ENCODE measurements at places on chromosomes 12 and 14.

GRCh38 chr12:115468087-115468510, 784.1 kb upstream of the TBX3 start:
- DNase-seq: no peak

GRCh38 chr12:25502596-25502995, 50.5 kb downstream of the LMNTD1 start:
- DNase-seq: no peak

GRCh38 chr14:102055181-102055901, 31.5 kb downstream of the HSP90AA1 start:
- DNase-seq: no peak

- DNase-seq: no peak
Observed at GRCh38 chr12:104136577-104136976, 1.4 kb downstream of the NFYB start.

- no peak for DNase-seq
Observed at GRCh38 chr14:34344318-34344717, 117.7 kb downstream of the SPTSSA start.

DNA sequence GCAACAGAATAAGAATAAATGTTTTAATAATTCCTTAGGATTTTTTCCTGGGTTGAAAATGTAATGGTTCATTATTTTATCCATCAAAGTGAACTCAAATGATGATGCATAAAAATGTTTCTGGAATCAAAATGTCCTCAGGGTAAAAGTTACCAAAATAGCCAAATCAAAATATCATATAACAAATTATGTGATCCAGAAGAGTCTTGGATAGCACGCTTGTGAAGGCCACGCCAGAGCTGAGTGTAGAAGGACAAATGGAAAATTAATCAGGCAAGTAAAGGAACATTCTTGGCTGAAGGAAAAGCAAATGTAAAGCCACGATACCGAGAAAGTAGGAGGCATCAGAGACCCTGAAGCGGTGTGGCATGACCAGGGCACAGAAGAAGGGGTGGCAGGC, 169.2 kb downstream of the CAPZA3 start:
- no peak for DNase-seq

DNA sequence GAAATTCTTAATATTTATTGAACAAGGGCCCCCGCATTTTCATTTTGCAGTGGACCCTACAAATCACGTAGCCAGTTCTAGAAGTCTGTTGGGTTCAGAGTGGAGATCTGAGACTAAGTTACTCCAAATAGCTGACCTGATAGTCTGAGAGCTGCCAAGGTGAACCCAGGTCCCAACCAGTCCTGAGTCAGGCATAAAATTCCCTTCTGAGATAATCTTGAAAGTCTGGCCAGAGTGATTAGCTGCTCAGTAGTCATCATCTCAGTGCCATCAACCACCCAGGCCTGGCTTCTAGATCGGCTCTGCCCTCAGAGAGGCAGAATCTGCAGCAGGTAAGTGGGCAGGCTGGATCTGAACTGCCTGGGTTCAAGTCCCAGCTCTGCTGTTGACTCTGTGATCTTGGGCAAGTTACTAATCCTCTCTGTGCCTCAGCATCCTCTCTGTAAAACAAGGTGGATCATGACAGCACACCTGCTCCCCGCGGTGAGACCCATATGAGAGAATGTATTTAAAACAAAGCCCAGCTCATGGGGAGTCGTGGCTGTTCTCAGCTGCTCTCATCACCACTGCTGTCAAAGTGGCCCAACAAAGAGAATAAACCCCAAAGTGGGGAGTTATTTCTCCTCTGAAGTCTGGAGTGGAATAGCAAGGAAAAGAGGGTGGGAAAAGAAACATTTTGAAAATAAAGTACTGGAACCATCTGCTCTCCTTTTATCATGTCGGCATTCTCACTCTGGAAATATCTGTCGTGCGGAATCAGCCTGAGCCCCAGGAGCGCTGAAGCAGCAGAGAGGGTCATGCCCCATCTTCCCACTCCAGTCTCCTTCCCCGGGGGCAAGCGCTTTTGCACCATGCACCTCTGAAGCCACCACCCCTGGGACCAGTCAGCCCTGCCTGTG, 193.3 kb downstream of the DPF3 start:
- DNase-seq: no peak

DNA sequence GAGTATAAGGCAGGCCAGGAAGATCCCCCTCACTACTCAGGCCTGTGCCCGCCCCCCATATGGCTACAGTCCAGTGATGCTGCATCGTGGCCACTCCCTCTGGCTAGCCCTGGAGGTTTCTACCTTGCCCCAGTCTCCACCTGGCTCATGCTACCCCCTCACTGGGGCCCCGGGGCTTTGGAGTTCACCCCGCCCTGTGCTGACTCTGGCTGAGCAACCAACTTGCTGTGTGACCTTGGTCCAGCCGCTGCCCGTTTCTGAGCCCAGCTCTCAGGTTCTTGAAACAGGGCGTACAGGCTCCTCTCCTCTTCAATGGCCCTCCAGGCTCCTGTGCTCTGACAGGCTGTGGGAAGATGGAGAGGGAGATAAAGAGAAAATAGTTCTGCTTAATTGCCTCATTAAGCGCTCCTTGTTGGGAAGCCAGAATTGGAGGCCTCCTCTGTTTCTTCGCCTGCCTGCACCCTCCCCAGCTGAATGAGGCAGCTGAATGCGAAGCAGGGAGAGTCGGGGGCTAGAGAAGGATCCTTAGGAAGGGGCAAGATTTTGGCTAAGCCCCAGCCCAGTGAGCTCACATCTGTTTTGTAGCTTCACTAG, 138.2 kb upstream of the NCOR2 start:
- no peak for DNase-seq

- no peak for DNase-seq
Observed at GRCh38 chr12:126493366-126494108, 1428.3 kb downstream of the AACS start.

DNA sequence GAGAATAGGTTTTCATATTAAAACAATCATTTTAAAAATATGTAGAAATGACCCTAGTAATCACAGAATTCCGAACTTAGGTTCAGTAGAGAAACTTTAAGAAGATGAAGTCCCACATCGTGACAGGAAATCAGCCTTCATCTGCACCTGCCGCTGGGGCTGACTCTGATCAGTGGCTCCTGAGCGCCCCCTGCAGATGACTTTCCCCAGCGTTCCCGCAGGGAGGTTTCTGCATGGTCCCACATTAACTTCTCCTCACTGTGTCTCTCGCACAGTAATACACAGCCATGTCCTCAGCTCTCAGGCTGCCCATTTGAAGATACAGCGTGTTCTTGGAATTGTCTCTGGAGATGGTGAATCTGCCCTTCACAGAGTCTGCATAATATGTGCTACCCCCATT, 1131.1 kb downstream of the TMEM121 start:
- DNase-seq: peak; percentile 46

GRCh38 chr14:24127673-24128072, 2.8 kb upstream of the FITM1 start:
- no peak for DNase-seq

DNA sequence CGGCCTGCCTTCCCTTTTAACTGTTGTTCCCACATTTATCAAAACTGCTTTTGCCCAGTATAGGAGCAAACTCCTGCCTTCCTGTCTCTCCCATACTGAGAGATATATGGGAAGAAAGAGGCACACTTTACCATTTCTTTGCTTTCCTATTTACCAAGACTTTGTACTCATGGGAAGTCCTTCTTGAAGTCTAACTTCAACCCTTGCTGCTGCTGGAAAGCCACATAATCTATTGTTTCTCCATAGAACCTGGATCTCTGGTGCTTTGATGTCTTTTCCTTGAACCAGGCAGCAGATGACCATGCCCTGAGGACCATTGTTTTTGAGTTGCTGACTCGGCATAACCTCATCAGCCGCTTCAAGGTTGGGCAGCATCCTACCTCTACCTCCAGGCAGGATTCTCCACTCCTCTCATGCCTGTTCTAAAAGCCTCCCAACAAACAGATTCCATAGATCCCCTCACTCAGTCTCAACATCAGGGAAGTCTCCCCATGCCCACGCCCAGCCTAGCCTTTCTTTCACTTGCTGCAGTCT, 18.4 kb downstream of the PPP1R1A start:
- no peak for DNase-seq

GRCh38 chr12:114240288-114240687, 165.7 kb downstream of the TBX5 start:
- DNase-seq: no peak

DNA sequence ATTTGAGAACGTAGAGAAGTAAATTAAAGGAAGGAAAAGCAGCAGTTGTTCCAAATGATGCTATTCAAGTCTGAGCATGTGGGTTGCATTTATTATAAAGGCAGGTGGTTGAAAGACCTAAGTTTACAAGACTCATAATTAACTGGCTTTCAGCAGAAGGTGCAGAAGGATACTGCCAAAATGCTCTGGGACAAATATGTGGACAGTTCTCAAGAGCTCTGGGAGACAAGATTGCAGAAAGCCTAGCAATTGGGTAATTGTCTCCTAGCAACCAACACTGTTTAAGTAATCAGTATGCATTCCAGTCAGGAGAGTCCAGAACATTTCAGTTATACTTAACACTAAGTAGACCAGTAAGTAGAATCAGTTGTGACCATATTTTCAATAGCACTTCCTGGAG, 131.5 kb downstream of the GPR135 start:
- DNase-seq: no peak

- no peak for DNase-seq
Observed at GRCh38 chr12:27498149-27498548, 25.9 kb upstream of the PPFIBP1 start.

DNA sequence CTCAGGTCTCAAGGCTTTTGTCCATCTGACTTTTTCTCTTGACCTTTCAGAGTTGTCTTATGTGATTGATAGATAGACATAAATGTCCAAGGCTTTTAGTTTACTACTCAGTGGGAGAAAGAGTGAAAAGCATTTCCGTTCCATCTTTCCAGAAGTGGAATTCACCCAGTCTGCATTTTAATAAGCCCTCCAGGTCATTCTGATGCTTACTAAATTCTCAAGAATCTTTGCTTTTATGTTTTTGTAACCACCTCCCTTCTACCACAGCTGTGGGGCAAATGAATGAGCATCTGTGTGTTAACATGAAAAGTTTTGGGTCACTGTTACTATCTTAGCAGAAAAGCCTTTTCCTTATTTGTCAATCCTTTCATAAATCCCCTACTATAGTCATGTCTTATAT, 251.4 kb downstream of the LRIG3 start:
- DNase-seq: no peak

- no peak for DNase-seq
Observed at GRCh38 chr12:79055926-79056674, 191.5 kb downstream of the SYT1 start.

DNA sequence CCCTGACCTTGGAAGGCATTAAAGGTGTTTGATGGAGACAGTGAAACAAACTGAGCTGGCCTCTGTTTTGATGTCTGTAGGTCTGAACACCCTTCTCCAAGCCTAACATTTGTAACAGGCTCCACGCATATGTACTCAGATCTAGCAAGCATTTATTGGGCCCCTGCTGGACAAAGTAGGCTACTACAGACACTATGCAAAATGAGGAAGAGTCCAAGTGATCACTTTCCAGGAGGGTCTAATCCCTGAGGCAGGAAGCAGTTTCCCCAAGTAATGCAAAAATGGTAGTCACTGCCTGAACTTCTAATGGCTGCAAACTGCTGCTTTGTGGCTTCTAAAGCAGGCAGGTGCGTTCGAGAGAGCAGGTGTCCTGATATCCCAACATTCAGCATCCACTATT, 405.8 kb downstream of the MED13L start:
- no peak for DNase-seq

DNA sequence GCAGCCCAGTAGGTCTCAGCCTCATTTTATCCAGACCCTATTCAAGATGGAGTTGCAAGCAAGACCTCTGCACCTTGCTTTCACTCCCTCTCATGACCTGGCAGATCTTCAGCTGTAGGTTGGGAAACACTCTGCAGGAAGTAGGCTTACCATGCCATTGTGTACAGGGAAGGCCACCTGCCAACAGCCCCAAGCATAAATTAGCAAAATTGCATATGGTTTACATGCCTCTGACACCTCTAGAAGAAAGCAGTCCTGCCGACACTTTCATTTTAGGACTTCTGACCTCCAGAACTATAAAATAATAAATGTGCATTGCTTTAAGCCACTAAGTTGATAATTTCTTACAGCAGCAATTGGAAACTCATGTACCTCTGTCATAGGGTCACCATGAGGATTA, 96.9 kb downstream of the SLC15A4 start:
- DNase-seq: no peak

DNA sequence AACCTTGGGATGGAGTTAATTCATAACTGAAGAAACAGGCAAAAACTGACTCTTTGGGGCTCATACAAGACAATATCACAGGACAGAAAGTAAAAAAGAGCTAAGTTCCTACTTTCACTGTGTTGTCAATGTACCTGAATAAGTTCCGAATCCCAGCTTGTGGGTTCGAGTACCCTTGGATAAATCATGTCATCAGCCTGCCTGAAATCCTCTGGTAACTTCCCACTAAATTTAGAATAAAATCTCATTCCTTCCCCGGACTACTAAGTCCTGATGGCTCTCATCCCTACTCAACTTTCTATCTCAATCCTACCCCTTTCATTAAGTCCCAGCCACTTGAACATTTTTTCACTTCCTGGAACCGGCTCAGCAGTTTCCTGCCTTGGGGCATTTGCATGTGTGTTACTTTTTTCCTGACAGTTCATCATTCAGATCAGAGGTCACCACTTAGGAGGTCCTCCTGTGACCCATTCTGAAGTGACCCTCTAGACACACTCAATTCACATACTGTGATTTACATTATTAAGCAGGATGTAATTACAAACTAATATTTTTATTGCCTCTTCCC, 12.7 kb downstream of the ERP29 start:
- DNase-seq: no peak

- DNase-seq: no peak
Observed at GRCh38 chr14:55625481-55625880, 45.5 kb downstream of the KTN1 start.

- DNase-seq: peak; percentile 80
Observed at GRCh38 chr14:68979021-68979721, at the start of gene ACTN1. Gene ACTN1 (minus strand): TSS chr14:68979302. CDS start chr14:68979056, 246 bp downstream.

DNA sequence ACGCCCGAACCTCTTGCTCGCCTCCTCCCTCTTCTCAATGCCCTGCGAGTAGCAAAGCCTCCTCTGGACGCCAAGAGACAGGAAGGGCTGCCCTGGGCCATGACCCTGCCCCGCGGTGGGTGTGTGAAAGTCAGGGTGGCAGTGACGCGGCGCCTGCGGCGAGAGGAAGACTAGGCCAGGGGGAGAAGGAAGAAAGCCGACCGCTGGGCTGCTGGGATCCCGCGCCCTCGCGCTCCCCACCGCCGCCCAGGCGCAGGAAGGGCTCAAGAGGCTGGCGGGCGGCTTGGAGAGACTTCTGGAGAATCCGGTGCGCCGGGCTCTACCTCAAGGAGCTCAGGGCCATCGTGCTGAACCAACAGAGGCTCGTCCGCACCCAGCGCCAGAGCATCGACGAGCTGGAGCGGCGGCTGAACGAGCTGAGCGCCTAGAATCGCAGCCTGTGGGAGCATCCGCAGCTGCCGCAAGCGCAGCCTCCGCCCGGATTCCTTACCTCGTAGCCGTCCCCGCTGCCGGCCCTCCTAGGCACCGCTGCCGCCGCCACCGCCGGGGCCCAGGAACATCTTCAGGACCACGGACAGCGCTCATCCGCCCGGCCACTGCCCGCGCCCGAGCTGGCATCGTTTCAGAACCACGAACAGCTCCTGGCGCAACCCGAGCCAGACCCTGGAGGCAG, 105.0 kb upstream of the PRB2 start:
- DNase-seq: peak; percentile 76

- DNase-seq: peak; percentile 77
Observed at GRCh38 chr14:23071244-23071920, 14.1 kb upstream of the CDH24 start.

- DNase-seq: no peak
Observed at GRCh38 chr14:68461086-68461485, 331.8 kb downstream of the ZFP36L1 start.

All from stimulated activated CD4-positive, alpha-beta T cell treated with anti-CD3 and anti-CD28 coated beads, TNF-alpha, amount 100 ng/mL, for 24 hours (primary cell).